Articular chondrocyte of knee joint (primary cell): ENCODE measurements at places on chromosomes 7 and 10. TPM values are rescaled to one million over a fixed set of nuclear protein-coding genes. Genes with fewer than 3 reads are reported as not detected.

The IGFBP3 gene
- total RNA-seq: 24,093 and 26,004 TPM in 2 replicates

The ZNF479 gene
- total RNA-seq: not detected in 2 replicates

The CCDC7 gene
- 23.1 and 24.8 TPM in 2 replicates for total RNA-seq

The KLF14 gene
- total RNA-seq: 0.13 TPM in 1 of 2 replicates, not detected in the other

The MOGAT3 gene
- total RNA-seq: not detected in 2 replicates

The PDZD7 gene
- 0.86 and 0.91 TPM in 2 replicates for total RNA-seq

The RPS24 gene
- 2,543 and 2,834 TPM in 2 replicates for total RNA-seq

The FIS1 gene
- total RNA-seq: 120 and 154 TPM in 2 replicates

The GOLGA7B gene
- total RNA-seq: 0.11 and 0.26 TPM in 2 replicates

The GPR15LG gene
- total RNA-seq: not detected in 2 replicates

The PON3 gene
- total RNA-seq: 1.6 and 2.6 TPM in 2 replicates

The BTBD16 gene
- total RNA-seq: not detected in 2 replicates

The CPSF4 gene
- total RNA-seq: 21.0 and 23.7 TPM in 2 replicates

The OPN4 gene
- not detected in 2 replicates for total RNA-seq

The ELN gene
- 198 TPM in 2 replicates for total RNA-seq

The STEAP2 gene
- 24.8 and 26.7 TPM in 2 replicates for total RNA-seq

The FZD1 gene
- total RNA-seq: 12.1 and 12.9 TPM in 2 replicates

The TAS2R41 gene
- not detected in 2 replicates for total RNA-seq

The NEUROD6 gene
- not detected in 2 replicates for total RNA-seq

The CUZD1 gene
- total RNA-seq: 0.43 and 0.91 TPM in 2 replicates

The EVX1 gene
- not detected in 2 replicates for total RNA-seq

The TMEM184A gene
- total RNA-seq: under 0.01 and 0.26 TPM in 2 replicates

The HDAC9 gene
- total RNA-seq: 29.8 and 42.0 TPM in 2 replicates

The SPDYE6 gene
- not detected in 2 replicates for total RNA-seq

The TEX36 gene
- not detected in 2 replicates for total RNA-seq

The TRPV5 gene
- not detected in 2 replicates for total RNA-seq

The BLNK gene
- total RNA-seq: 0.65 TPM in 1 of 2 replicates, not detected in the other

The WASL gene
- 23.8 and 26.2 TPM in 2 replicates for total RNA-seq

The TET1 gene
- total RNA-seq: 7.7 and 8.9 TPM in 2 replicates

The FAM131B gene
- total RNA-seq: 0.39 and 0.54 TPM in 2 replicates

The OR2A7 gene
- 1.9 and 2.6 TPM in 2 replicates for total RNA-seq

The CYP3A7 gene
- 0.32 TPM in 1 of 2 replicates, not detected in the other for total RNA-seq

The MSMB gene
- not detected in 2 replicates for total RNA-seq

The ASAH2 gene
- 0.78 and 0.97 TPM in 2 replicates for total RNA-seq

The STK31 gene
- total RNA-seq: 0.13 and 0.22 TPM in 2 replicates

The WIPF3 gene
- total RNA-seq: not detected in 2 replicates

The SKIDA1 gene
- 1.1 and 2.4 TPM in 2 replicates for total RNA-seq

The TMEM209 gene
- 23.5 and 26.2 TPM in 2 replicates for total RNA-seq

The LRRC61 gene
- 3.5 and 6.7 TPM in 2 replicates for total RNA-seq

The PNLIPRP3 gene
- total RNA-seq: not detected in 2 replicates

The ANKRD1 gene
- total RNA-seq: 0.52 and 5.7 TPM in 2 replicates

The PALD1 gene
- total RNA-seq: 1.8 and 4.3 TPM in 2 replicates

The GRM8 gene
- not detected in 2 replicates for total RNA-seq

The TAF3 gene
- 3.0 and 3.2 TPM in 2 replicates for total RNA-seq

The UBTD1 gene
- total RNA-seq: 14.0 and 16.1 TPM in 2 replicates

The SLC13A1 gene
- total RNA-seq: not detected in 2 replicates

The CALML3 gene
- not detected in 2 replicates for total RNA-seq

The IFIT1B gene
- total RNA-seq: not detected in 2 replicates

The ZRANB1 gene
- 40.2 and 54.4 TPM in 2 replicates for total RNA-seq
